Stimulated activated CD4-positive, alpha-beta T cell treated with anti-CD3 and anti-CD28 coated beads, Interleukin-15, amount 100 ng/mL, for 24 hours (primary cell): ENCODE measurements at places on chromosomes 3 and 15.
A peak's percentile ranks its signal among the peaks of the same experiment; 100 is the strongest.

DNA sequence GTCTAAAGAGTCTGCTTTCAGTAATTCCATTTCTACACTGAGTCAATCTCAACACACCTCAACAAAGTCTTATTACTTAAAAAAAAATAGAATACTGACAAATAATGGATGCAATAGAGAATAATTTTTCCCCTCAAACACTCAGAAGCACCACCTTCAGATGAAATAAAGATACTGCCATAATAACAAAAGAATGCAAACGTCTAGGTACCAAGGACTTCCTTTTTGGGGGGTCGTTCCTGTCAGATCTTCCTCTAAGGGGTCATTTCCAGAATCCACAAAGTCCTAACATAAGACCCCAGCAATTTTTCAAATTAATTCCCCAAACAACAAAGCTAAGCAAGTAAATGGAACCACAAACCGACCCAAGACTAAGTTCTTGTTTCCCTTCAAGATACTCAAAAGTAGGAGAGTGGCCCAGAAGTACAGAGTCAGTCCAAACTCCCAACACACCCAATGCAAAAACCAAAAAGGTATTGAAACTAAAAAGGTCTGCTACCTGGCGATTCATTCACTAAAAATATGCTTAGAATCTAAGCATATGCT is 1.3 kb downstream of the RYK start:
- DNase-seq = no peak

- no peak for DNase-seq
These were observed 130.3 kb downstream of the GHSR start for GRCh38 chr3:172317984-172318383.

DNA sequence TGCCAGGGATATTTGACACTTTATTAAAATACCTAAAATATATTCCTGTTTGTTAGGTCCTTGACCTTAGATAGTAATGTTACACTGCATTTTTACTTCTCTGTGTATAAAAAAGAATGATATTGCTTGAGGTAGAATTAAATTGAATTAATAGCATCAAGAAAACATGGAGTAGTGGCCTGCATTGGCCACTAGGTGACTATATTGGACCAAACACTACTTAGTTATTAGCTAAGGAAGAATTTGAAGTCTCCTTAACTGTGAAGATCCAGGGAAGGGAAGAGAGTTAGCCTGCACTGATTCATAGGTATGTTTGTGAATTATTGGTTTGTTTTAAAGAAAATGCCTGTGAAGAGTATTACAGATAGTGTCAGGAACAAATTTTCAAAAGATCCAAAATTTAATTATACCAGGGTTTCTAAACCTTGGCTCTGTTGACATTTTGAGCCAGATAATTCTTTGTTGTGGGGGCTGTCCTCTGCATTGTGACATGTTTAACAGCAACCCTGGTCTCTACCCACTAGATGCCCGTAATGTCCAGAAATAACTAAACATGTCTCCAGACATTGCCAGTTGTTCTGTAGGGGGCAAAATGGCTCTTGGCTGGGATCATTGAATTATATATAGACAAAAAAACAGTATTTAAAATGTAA is 103.6 kb upstream of the THSD4 start:
- DNase-seq = no peak

DNA sequence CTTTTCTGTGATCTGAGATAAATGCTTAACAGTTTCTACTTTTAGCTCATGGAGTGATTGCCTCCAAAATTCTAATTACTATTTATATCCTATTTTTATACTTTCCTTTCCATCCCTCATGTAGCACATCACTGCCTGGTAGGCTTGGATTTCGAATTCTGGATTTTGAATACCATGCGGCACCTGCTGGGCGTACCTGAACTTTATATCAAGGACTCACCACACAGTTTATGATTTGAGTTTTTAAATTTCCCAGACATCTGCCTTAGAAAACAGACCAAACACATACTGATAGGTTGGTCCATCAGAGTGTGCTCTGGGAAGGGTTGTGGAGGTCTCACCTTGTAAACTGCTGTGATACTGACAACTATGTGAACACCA is 6.4 kb downstream of the TRAK1 start:
- DNase-seq = no peak

DNA sequence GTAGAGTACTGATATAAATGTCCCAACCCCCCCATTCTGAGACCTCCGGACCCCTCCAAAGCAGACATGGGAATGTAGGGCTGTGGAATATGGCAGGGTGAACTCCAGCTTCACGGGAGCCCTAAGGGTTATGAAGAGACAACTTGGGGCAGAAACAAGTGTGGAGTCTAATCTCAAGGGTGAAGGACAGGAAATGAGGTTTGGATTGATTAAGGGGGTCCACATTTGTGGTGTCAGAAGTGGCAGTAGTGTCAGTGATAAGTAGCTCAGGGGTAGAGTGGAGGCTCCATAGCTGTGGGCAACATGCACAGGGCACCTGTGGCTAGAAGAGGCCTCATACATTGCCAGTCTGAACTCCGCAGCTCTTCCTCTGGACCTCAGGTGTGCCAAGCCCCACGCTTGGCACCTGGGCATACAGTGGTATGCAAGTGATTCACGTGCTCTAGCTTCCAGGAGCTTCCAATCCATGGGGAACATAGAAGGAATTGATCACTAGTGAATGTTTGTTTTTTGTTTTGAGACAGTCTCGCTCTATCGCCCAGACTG is 4.1 kb upstream of the P4HTM start:
- no peak for DNase-seq

GRCh38 chr3:61387817-61388216 is 136.6 kb upstream of the FHIT start:
- DNase-seq = no peak

- no peak for DNase-seq
These were observed 2.7 kb downstream of the LRIG1 start for GRCh38 chr3:66497985-66498671.

- no peak for DNase-seq
These were observed 35.6 kb downstream of the LRRFIP2 start for GRCh38 chr3:37138816-37139215.

GRCh38 chr3:57815036-57815435 is 58.9 kb downstream of the SLMAP start:
- peak; percentile 32 for DNase-seq

DNA sequence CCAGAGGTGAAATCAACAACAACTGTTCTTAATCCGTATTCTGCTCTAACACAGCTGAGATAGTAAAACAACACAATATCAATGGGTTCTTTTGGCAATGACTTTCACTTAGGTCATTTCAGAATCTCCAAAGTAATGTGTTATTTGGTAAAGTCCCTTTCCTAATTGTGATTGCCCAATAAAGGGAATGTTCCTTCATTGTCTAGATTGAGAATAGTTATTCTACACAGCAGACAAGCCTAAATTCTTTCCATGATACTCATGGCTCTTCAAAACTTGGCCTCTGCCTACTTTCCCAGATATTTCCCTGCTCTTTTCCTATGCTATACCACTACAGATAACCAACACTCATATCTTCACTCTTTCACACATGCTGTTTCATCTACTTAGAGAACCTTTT is 219.8 kb downstream of the FMN1 start:
- no peak for DNase-seq

- no peak for DNase-seq
These were observed 182.9 kb downstream of the IL5RA start for GRCh38 chr3:2927259-2927658.

DNA sequence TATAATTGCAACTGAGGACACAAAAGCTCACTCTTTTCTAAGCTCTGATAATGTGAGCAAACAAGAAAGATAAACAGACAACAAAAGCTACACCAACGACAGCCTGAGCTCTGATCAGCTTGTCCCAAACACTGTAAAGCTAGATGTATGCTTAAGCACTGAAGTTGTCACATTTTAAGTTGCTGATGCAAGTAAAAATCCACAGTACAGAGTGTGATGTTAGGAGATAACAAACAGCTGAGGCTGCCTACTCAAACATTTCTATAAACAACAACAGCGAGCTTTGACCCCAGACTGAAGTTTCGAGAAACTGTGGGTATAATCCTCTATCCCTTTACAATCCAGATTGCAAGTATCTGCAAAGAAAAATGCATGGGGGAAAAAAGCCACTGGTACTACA is 10.7 kb downstream of the MTHFS start:
- no peak for DNase-seq

- DNase-seq = no peak
These were observed 172.0 kb downstream of the VPS13C start for GRCh38 chr15:61888074-61888780.

GRCh38 chr3:135040321-135041240 is 245.5 kb downstream of the EPHB1 start:
- DNase-seq = no peak

- no peak for DNase-seq
These were observed 26.9 kb downstream of the BMF start for GRCh38 chr15:40081691-40082194.
